ENCODE measurements at places on chromosomes 5 and 9. TPM values are rescaled to one million over a fixed set of nuclear protein-coding genes. Genes with fewer than 3 reads are reported as not detected.

Gene PCDHGA10
- total RNA-seq: 8.7 TPM

Gene CYLC2
- not detected for total RNA-seq

Gene SLC22A5
- total RNA-seq: 8.7 TPM

Gene PAEP
- total RNA-seq: not detected

Gene OMD
- total RNA-seq: 11.2 TPM

Gene FOXD4L3
- total RNA-seq: 0.34 TPM
